ENCODE measurements at places on chromosomes 7 and 10. TPM values are rescaled to one million over a fixed set of nuclear protein-coding genes. Genes with fewer than 3 reads are reported as not detected.

GPR15LG gene
- total RNA-seq, result not detected

TLX1 gene
- not detected for total RNA-seq

CHN2 gene
- total RNA-seq, result 9.9 TPM

SFRP4 gene
- total RNA-seq, result not detected

TFEC gene
- total RNA-seq, result 7.8 TPM

NOS3 gene
- 2.1 TPM for total RNA-seq

POM121L12 gene
- not detected for total RNA-seq

PROSER2 gene
- total RNA-seq, result 4.7 TPM

SNCG gene
- not detected for total RNA-seq

ZNF365 gene
- total RNA-seq, result 1.5 TPM

PNLIPRP3 gene
- not detected for total RNA-seq

IRF5 gene
- 26.7 TPM for total RNA-seq

STAMBPL1 gene
- total RNA-seq, result 42.4 TPM

OPN1SW gene
- not detected for total RNA-seq

SPDYE6 gene
- not detected for total RNA-seq

LRRD1 gene
- 0.10 TPM for total RNA-seq

PNLIPRP1 gene
- total RNA-seq, result not detected

CPVL gene
- 132 TPM for total RNA-seq

NPSR1 gene
- not detected for total RNA-seq

C10orf53 gene
- total RNA-seq, result not detected

GBX1 gene
- not detected for total RNA-seq

CDC14C gene
- total RNA-seq, result 0.21 TPM

ABLIM1 gene
- 108 TPM for total RNA-seq

SEPTIN14 gene
- not detected for total RNA-seq

OR2A14 gene
- not detected for total RNA-seq

CCL26 gene
- not detected for total RNA-seq

DNAJC12 gene
- total RNA-seq, result not detected

POLR2J gene
- 31.6 TPM for total RNA-seq

SYT15B gene
- 0.10 TPM for total RNA-seq

ZNF511 gene
- 16.8 TPM for total RNA-seq

RASA4B gene
- total RNA-seq, result 9.3 TPM

FKBP9 gene
- 1.2 TPM for total RNA-seq

TEX47 gene
- total RNA-seq, result not detected

DCLRE1A gene
- total RNA-seq, result 1.4 TPM

OR2A12 gene
- total RNA-seq, result not detected

PAPOLB gene
- not detected for total RNA-seq

OR2A42 gene
- 0.10 TPM for total RNA-seq

TCAF2 gene
- 27.3 TPM for total RNA-seq

AKR1C1 gene
- total RNA-seq, result 3.3 TPM
